ENCODE measurements at places on chromosomes 2 and 18.

- peak; percentile 93 for ATAC-seq
Observed at GRCh38 chr2:39492095-39492590, 55.1 kb upstream of the MAP4K3 start.

DNA sequence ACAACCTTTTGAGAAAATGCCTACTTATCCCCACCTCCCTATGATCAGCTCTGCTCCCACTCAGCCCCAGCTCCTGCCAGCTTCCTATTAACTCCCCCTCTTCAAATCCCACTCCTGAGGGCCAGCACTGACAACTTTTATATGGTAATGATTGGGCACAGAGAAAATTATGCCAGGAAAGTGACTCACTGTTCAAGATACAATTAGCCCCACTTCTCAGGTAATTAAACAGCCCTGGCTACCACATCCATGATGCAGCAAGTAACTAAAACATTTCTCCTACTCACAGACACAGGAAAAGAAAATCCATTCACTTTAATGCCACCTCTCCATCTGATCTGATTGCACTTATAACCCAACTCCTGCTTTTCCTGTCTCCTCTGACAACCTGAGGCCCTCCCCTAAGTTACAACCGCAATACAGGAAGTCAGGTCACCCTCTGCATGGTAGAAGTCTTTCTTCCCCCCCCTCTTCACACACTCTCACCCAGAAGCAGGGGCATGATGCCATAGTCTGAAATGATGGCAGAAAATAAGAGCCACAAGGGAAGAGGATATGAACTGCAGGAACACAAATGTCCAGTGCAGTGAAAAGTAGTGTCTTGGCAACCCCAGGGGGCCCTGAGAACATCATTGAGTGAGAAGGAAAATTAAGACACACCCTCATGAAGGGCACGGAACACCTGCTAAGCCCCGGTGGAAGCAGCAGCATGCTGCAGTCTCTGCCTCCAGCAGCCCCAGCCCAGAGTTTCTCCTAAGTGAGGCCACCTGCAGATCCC, 54.4 kb downstream of the STK39 start:
- peak; percentile 55 for ATAC-seq

DNA sequence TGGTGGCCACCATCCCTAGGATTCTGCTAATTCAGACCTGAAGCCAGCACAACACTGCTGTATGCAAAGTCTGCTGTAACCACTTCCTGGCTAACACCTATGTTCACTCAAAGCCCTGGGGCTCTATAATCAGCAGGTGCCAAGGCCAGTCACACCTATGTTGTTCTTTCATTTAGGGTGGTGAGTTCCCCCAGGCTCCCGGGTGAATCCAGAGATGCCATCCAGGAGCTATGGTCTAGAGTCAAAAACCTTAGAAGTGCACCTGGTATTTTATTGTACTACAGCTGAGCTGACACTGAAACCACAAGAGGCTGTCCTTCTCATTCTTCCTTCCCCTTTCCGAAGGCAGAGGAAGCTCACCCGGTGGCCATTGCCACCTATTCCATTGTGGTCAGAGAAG, 46.2 kb upstream of the CCDC141 start:
- peak; percentile 45 for ATAC-seq

GRCh38 chr18:9742524-9743131, 34.5 kb downstream of the RAB31 start:
- no peak for ATAC-seq

DNA sequence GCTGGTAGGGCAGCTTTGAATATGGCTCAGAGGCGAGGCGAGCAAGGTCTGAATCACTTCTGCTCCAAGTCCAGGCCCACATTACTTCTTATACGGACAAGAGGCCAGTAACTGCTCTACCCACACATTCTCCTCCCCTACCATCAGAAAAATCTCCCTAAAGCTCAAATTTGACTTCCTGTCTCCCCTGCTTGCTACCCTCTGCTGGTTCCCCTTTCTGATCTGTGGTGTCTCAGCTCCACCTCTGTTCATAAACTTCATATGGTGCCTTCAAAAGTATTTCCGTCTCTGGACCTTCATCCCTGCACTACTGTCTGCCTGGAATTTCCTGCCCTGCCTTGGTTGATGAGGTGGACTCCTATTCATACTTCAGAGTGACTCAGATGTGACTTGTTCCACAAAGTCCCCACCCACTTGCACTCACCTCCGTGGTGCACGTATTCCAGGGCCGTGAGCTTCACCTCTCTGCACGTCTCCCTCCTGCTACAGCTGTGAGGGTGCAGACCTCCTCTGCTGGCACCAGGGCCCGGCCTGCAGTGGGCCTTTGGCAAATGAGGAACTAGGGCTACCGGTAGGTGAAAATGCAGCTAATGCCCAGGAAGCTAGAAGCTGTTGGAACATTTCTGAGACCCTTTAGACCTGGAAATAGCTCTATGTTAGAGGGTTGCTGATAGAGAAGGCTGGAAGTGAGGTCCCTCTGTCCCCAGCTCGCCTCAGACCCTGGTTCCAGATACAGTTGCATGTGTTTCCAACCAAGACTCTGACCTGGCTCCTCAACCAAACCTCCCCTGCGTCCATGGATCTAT, 24.6 kb upstream of the KCMF1 start:
- peak; percentile 85 for ATAC-seq

GRCh38 chr2:161650116-161651015, 26.1 kb downstream of the SLC4A10 start:
- no peak for ATAC-seq

GRCh38 chr2:68594674-68595492, 48.5 kb upstream of the PROKR1 start:
- ATAC-seq, result no peak

GRCh38 chr18:32355896-32356295, 114.8 kb downstream of the GAREM1 start:
- no peak for ATAC-seq

GRCh38 chr2:190432567-190433231, 24.5 kb downstream of the MFSD6 start:
- ATAC-seq, result peak; percentile 40

DNA sequence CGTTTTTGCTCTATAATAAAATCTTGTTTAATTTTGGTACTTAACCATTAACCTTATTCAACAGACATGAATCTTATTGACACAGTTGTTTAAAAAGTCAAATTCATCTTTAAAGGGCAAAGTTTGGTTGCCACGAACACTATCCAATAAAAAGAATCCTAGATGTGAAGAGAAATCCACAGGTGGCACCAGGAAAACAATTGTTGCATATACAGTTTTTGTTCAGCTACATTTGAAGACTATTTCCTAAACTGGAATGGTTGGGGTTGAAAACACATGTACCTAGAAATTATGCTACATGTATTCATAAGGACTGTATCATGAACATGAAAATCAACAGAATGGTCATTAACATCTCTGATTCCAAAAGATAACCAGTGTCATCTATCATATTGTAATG, 71.1 kb upstream of the GULP1 start:
- ATAC-seq, result no peak

DNA sequence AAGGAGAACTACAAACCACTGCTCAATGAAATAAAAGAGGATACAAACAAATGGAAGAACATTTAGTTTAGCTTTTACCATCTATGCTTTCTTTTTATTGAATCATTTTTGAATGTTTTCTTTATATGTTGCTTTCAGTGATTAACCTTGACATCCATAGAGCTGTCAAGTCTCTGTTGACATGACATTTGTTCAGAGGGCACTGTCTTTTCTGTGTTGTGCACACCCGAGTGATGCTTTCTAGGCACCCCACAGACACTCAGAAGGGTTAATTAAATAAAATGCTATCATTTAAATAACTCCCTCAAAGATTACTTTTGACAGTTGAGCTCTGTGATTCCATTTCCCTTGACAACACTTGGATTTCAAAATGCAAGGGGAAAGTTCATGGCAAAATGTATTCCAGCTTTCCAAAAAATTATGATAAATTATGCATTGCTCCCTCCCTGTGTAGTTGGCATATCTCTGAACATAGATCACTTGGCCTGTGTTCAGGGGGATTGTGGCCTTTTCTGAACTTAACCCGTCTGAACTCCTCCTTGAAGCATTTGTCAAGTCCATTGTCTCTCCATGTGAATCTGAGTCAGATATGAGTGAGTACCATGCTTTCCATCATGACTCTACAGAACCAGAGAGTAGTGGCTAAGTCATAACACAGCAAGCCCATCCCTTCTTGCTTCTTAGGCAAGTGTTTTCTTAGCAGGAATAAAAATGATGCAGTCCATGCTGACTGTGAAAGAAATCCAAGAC, 372.6 kb downstream of the RPRM start:
- peak; percentile 58 for ATAC-seq

DNA sequence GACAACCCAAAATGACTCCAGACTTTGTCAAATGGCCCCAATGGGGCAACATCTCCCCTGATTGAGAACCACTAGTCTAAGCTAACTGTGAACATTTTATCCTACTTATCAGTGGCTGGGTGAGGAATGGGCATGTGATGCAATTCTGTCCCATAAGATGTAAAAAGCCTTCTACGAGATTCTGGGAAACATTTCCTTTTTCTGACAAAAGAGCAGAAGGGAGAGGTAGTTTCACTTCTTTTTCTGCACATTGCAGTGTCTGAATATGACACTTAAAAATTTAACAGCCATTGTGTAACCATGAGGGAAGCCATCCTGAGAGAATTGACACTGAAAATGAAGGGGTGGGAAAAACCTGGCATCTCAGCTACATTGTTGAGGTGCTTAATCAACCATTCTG, 17.3 kb upstream of the MARCHF4 start:
- ATAC-seq, result no peak

DNA sequence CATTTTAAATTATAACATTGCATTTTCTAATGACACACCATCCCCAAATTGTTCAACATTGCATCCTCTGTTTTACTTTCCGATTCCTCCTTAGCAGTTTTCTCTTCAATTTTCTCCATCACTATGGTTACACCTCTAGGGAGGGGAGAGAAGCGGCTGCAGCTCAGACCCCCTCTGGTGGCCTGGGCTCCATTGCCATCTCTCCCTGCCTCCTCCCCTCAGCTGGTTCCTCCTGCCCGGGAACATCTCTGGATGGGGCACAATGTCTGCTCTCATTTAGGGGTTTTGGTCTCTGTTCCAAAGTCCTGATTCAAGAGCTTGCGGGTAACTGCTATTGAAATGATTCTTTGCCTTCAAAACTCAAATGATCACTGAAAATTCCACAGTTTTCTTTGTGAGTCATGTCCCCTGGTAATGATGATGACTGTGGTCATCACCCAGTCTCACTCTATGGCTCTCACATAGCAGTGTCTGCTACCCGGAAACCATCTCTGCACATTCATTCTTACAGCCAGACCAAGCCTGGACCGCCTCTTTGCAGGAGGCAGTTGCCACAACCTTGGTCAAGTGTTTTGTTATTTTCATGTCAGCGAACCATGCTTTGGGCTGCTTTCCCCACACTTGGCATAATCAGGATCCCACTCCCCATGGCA, 263.9 kb downstream of the ALPK2 start:
- ATAC-seq, result peak; percentile 73

DNA sequence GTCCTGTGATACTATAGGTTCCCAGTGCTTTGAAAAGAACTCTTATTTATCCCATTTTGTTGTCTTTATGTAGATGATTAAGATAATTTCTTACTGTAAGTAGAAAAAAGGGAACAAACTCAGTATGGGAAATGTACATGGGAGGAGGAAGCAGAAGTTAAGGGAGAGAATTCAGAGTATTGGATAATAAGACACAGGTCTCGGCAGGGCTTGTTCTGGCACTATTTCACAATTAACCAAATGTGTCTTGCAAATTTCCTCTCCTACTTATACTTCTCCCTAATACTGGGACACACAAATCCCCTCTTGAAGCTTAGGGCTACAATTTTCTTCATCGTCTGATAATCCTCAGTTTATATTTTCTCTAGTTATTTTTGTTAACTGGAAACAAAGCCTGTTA, 744.0 kb downstream of the ADCYAP1 start:
- no peak for ATAC-seq

DNA sequence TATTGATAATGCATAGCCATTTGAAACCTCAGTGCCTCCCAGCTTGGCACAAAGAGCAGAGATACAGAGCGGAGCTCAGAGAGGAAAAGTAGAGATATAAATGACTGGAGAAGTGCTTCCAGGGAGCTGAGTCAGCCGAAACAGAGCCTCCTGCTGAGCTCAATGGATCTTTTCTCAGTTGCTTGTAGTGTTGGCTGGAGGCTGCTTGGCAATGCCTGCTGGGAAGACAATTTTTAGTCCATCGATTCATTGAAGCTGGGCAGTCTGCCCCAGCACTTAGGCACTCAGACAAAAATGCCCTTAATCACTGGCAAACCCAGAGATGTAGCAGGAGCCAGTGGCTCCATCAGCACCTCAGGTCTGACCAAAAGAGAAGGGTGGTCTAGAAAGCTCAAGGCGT, 81.3 kb upstream of the SETBP1 start:
- no peak for ATAC-seq

DNA sequence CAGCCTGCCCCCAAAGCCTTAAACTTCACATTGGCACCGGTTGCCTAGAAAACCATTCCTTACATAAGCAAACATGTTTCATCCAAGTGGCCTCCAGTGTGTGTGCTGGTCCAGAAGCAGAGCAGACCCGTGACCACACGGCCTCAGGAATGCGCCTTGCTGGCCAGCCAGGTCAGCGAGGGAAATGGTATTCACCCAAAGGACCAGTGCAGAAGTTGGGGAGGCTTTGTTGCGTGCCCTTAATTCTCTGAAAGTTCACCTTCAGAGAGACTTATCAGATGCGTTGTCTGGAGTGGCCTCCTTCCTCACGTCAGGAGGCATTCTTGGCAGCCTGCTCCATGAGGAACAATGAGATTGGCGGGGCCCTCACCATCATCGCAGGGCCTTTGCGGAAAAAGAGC, 25.9 kb downstream of the NRP2 start:
- ATAC-seq, result no peak

- ATAC-seq, result no peak
Observed at GRCh38 chr18:55206927-55207326, 247.7 kb upstream of the CCDC68 start.

DNA sequence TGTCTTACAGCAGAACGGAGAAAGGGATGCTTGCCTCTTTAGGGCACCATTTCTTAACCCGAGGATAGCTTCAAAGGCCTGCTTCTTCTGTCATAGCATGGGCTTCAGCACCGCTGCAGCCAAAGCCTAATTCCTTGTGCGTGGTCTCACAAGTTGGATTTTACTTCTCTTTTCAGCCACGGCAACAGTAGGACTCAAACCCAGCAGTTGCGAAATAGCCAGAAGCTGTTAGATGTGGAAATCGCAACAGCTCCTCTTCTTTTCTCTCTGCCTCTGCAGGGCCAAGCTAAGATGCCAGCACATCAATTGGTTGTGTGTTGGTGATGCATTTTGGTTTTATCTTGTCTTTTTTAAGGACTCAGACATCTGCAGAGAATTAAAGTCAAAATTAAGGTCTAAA, 3.1 kb downstream of the NRXN1 start:
- ATAC-seq, result no peak

DNA sequence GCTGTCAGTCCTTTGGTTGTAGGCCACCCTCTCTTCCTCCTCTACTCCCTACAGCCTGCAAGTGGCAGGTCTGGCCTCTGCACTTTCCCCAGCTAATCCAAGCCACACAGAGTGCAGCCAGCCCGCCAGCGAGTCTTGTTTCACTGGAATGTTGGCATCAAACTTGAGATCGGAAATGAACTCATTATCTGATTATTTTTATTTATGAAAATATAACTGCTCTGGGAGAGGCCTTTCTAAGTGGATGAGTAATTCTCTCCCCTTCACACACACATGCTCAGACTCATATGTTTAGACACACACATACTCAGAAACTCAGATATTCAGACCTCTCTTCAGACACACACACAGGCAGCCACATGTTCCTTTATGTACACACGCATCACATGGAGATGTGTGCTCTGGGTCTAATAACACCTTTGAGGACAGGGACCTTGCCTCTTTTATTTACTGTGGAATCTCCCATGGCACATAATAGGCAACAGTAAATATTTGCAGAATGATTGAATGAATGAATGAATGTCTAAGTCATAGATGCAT, 151.3 kb downstream of the ZFP36L2 start:
- ATAC-seq, result no peak

Data from activated T-helper 17 cell treated with anti-CD3 and anti-CD28 coated beads, Interleukin-2, amount 50 U/mL, for 72 hours (primary cell).